ENCODE measurements at places on chromosomes 4 and X.

- no peak for DNase-seq
Observed at GRCh38 chr4:138085736-138086305, 156.3 kb downstream of the SLC7A11 start.

DNA sequence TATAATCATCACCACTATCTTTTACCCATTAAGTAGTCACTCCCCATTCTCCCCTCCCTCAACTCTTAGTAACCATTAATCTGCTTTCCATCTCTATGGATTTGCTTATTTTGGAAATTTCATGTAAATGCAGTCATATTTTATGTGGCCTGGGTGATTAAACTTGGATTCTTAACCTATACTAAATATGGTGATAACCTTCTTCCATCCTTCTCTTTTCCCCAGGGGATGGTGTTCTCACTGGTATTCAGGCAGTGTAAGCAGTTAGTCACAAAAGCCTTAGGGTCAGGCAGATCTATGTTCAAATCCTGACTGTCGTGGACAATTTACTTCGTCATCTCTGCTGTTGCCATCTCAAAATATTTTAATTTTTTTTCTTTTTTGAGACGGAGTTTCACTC, 29.6 kb downstream of the RAB40AL start:
- no peak for DNase-seq

GRCh38 chr4:7960790-7961655, 21.4 kb upstream of the AFAP1 start:
- peak; percentile 77 for DNase-seq

DNA sequence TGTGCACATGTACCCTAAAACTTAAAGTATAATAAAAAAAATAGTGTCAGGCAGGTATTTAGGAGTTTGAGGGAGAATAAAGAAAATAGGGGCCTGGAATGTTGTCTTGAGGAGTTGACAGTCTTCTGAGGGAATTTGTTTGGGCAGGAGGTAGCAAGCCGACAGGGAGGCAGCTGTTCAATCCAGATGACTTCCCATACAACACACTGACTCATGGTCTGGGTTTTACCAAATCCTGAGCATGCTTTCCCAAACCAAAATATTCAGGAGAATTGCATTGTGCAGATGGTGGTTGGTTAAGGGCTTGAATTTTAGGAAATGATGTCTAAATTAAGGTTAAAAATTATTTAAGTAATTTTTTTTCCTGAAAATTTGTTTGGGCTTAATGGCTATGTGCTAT, 430.0 kb downstream of the INPP4B start:
- DNase-seq = no peak

DNA sequence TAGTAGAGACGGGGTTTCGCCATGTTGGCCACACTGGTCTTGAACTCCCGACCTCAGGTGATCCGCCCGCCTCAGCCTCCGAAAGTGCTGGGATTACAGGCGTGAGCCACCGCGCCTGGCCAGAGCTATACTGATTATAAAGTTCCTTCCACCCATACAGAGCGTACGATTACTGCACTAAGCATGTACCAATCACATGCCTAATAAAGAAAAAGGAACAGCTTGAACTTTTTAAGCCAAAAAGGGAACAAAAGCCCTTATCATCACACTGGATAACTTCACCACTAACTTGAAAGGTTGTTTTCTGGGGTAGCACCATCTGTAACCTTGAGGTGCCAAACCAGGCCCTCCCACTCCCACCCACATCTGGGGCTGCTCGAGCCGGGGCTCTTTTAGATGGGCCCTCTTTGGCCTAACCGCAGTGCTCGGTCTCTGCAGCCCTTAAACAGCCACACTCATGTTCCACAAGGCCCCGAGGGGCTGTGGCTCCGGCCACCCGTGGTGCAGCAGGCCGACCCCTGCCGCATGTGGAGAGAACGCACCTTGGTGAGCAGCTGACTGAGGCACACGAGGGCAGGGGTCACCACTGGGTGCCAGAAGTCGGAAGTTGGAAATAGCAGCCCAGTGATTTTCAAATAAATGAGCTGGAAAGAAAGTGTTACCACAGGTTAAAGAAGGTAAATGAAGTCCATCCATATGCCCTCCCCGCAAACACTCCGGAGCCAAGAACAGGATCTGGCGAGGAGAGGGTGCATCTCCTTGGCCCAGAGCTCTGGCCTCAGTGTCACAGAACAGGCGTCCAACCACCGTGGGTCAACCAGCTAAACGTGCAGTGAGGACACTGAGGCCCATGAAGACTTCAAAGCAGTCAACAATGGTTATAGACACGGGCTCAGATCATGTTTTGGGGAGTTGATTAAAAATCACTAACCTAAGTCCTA, 18.4 kb downstream of the NOP14 start:
- DNase-seq = no peak

GRCh38 chrX:131725001-131725654, 181.3 kb downstream of the OR13H1 start:
- DNase-seq = no peak
